Stimulated activated CD4-positive, alpha-beta T cell treated with anti-CD3 and anti-CD28 coated beads, Interleukin-1b, Interleukin-23, amount 100 ng/mL, for 4 hours (primary cell): ENCODE measurements at places on chromosomes 4 and X.

DNA sequence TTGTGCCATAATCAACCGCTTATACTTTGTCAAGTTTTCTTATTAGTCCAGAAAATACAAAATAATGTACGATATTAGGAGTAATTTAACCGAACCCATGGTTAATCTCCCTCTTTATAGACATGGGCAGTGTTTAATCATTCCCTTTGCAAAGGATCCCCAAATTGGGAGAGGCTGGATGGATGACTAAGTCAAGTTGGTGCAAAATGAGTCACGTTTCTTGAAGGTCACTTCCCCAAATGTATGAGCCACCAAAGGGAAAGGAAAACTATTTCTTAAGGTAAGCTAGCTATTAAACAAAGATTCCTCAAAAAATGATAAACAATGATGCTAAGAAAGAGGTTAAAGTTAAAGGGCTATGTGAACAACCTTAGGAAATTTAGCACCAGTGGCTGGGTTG lies 17.5 kb downstream of the MAML3 start:
- DNase-seq = no peak

- DNase-seq = no peak
These were observed 64.8 kb downstream of the CD40LG start for GRCh38 chrX:136712650-136713310.

GRCh38 chrX:82031250-82031649 lies 829.3 kb downstream of the SH3BGRL start:
- no peak for DNase-seq

GRCh38 chr4:138669479-138670315 lies 345.9 kb upstream of the NOCT start:
- no peak for DNase-seq

DNA sequence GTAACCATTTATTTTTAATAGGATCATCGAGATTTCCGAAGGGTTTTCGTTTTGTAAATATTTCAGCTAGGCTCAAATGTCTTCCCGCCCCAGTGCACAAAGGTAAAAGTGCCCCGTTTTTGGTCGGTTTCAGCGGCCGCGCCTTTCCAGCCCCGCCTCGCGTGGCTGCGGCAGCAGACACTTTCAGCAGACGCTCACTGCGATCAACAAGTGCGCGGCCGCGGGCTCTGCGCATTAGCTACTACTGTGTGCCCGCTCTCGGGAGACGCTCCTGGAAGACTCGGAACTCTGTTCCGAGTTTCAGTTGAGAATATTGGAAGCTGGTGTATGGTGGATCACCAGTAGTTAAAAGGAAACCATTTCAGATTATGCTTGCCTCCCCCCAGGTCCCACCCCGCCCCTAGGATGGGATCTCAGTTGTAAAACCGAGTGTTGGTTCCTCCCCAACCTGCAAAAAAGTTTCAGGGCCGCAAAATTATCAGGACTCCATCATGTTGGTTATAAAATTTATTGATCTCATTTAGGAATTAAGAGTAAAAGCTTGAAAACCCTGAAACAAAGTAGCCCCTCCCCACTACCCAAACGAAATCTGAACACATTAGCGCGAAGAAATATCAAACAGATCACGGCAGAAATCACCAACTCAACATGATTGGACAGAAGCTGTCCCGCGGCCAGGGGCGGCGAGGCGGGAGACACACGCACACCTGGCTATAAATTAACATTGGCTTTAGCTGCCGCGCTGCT lies 2.2 kb downstream of the SOX3 start:
- DNase-seq = no peak

DNA sequence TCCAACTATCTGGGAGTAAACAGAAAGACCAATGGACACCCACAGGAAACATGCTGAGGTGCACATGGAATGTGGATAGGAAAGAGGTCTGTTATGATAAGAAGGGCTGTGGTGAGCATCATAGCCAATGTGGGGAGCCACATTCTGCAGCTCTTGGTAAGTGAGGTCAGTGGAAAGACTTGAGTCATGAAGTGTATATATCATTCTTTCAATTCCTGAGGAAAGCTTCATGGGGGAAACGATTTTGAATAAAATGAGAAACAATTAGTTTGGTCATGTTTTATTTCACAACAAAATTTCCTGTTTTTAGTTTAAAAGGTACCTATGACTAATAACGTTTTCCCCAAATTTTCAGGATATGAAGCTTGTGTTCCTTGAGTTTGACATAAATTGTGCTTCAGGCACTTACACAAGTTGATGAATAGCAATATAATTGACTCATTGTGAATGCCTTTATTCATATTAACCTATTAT lies 41.4 kb upstream of the RASSF6 start:
- no peak for DNase-seq

DNA sequence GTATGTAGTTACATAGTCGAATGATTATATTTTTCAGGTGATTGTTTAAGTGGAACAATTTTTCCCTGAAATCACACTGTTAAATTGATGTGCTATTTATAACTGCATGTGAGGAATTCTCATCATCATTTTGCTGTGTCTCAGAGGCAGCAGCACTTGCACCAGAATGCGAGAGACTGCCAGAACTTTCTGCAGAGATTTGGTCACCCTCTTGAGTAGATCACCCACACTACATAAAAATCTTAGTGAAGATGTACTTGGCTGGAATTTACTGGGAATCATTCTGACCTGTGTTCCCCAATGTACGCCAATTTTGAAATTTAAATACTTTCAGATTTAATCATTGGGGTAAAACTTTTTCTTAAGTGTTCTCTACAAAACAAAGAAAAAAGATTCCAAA lies 5.4 kb downstream of the UGT2B4 start:
- DNase-seq = no peak

DNA sequence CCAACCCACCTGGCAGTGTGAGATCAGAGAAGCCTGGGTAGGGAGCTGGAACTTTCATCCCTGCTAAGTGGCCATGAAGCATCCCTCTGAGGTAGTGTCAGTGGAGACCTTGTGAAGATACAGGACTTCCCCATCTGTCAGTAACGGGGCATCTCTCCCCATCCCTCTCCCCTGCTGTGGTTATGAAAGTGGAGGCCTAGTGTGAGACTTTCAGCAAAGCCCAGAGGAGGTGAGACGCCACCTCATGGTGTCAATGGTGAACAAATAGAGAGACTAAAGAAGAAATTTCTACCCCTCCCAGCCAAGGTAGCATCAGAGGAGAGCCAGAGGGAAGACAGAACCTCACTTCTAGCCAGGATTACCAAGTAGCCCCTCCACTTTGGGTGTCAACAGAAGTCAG lies 150.2 kb downstream of the VEGFC start:
- DNase-seq = no peak

GRCh38 chr4:167873496-167873895 lies 218.8 kb upstream of the ANXA10 start:
- no peak for DNase-seq

- DNase-seq = no peak
These were observed 173.0 kb upstream of the CASK start for GRCh38 chrX:42096265-42096920.

- DNase-seq = no peak
These were observed 1040.3 kb upstream of the PCDH10 start for GRCh38 chr4:132108784-132109183.

GRCh38 chr4:107792711-107793110 lies 32.0 kb upstream of the SGMS2 start:
- no peak for DNase-seq

DNA sequence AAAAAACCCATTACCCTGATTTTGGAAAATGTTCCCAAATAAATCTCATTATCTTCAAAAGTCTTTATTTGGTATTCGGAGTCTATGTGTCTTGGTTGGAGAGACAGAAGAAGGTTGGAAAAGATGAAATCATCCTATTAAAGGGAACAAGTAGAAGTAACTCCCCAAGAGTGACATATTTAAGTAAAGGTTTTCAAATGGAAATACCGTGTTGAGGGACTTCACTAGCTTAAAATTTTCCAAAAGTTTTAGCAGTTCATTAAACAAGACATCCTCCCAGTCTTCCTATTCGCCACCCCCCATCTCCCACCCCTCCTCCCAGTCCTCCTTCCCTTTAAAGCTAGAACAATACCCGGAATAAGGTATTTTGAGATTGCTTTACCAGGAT lies 62.7 kb upstream of the CCDC160 start:
- DNase-seq = no peak

- no peak for DNase-seq
These were observed 52.9 kb downstream of the CCNG2 start for GRCh38 chr4:77209936-77210335.

DNA sequence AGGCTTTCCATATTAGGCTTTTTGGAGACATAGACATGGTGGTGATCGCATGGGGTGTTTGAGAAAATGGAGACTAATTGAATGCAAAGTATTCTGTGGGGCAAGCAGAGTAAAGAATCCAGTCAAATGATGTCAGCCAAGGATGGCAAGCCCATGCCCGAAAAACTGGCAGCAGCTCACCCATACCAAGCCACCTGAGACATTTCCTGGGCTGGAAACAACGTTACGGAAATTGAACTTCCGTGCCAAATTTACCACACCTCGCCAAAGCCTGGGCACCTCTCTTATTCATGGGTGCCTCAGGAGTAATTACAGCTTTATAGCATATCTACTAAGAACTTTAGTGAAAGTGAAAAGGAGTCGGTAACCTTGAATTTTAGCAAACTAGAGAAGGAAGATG lies 166.4 kb downstream of the CBR4 start:
- no peak for DNase-seq

- no peak for DNase-seq
These were observed 170.4 kb upstream of the LDB2 start for GRCh38 chr4:17068891-17069290.

DNA sequence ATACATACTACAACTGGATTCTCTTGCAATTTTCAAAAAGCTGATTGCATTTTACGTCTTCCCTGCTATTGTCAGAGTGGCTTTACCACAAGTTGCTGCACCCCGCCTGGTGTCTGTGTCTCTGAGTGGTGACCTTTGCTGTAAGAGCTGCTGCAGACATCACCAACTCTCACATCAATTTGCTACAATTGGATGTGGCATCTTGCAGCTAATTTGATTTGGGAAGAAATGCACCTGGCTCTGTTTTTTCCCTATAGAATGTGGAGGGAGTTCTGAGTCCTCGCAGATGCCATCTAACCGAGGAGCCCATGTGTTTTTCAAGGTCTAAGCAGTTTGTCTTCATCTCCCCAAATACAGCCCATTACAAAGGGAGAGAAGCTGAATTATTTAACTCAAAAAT lies 73.8 kb upstream of the PHOX2B start:
- no peak for DNase-seq

- no peak for DNase-seq
These were observed 576.2 kb upstream of the SMIM31 start for GRCh38 chr4:164177753-164178152.
